ENCODE measurements at places on chromosomes 2 and 18.

GRCh38 chr2:101426822-101427221, 39.5 kb upstream of the CREG2 start:
- DNase-seq, result no peak

DNA sequence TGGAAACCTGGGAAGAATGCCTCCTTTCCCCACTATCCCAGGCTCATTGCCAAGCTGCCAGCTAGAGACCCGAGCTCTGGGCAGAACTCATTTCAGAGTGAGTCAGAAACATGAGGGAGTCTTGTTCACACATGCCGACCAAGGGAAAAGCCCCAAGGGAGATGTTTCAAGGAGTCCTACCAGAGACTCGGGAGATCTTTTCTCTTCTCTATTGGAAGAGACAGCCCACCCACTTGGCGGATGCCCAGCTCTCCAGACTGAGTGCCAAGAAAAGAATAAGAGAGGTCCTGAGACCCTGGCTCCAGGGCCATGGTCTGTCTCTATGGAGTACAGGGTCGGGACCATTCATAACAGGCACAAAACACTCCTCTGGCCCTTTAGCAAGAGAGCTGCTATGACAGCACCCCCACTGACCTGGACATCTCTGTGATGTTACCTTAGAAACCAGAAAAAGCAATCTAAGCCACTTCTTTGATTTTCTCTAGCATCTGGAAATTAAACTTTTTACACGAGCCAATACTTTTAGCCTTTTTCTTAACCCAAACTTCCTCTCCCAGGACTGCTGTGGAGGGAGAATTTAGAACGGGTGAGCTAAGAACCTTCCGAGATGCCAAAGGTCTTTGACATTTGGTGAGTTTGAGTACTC, 18.5 kb upstream of the IGFBP5 start:
- DNase-seq, result no peak

- no peak for DNase-seq
Measured at GRCh38 chr2:148483665-148484064, 160.9 kb upstream of the EPC2 start.

DNA sequence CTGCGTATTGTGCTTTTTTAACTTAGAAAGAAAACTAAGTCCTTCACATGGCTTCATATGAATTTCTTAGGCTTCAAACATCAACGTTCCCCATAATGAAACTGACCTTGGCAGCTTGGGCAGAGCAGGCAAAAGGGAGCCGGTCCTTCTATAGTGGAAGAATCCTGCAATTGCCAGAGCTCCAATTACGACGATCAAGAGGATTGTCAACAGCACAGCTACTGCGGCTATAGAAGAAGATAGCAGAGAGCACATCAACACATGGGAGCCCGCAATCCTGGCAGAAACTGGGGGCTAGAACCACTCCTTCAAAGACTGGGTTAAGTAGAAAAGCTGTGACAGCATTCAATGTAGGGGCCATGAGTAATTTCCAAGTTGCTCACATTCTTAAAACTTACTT, 69.8 kb downstream of the DHRS9 start:
- DNase-seq, result no peak

GRCh38 chr18:71131918-71132317, 843.1 kb downstream of the SOCS6 start:
- no peak for DNase-seq

GRCh38 chr18:45282101-45282812, 333.0 kb upstream of the SLC14A2 start:
- no peak for DNase-seq

- DNase-seq, result peak; percentile 11
Measured at GRCh38 chr2:169928463-169928864, 101.2 kb downstream of the UBR3 start.

GRCh38 chr18:79991494-79991893, 3.1 kb upstream of the TXNL4A start:
- no peak for DNase-seq

- DNase-seq, result no peak
Measured at GRCh38 chr2:162196638-162197037, 44.6 kb upstream of the GCG start.

- no peak for DNase-seq
Measured at GRCh38 chr2:241316825-241317224, 1.1 kb downstream of the SEPTIN2 start.

DNA sequence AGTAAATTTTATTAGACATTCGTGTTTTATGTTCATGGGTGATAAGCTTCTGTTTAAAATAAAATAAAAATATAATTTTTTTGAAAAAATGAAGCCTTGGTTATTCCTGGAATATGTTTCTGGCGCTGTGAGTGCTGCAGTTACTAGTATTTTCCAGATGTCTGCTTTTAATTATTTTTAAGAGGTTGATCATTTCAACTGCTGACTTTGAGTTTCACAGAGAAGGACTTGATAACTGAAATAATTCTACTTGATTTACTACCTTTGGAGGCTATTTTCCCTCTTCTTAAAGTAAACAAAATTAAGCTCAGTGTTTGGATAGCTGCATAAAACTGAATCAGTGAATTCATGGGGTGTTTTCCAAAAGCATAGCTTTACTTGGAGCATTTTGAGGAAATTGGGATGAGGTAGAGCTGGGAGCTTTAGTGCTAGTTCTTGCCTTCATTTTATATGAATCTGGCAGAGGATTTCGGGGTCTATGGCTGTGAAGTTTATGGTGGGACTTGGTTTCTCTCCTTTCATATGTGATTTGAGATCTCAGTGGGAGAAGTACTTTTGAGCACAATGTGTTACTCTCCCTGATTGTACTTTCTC, 666.5 kb downstream of the DCDC2C start:
- DNase-seq, result no peak

GRCh38 chr2:239735131-239735828, 289.9 kb downstream of the NDUFA10 start:
- no peak for DNase-seq

GRCh38 chr2:122139739-122140420, 384.4 kb downstream of the TSN start:
- no peak for DNase-seq

GRCh38 chr2:37586663-37587317, 84.7 kb downstream of the CDC42EP3 start:
- DNase-seq, result no peak

DNA sequence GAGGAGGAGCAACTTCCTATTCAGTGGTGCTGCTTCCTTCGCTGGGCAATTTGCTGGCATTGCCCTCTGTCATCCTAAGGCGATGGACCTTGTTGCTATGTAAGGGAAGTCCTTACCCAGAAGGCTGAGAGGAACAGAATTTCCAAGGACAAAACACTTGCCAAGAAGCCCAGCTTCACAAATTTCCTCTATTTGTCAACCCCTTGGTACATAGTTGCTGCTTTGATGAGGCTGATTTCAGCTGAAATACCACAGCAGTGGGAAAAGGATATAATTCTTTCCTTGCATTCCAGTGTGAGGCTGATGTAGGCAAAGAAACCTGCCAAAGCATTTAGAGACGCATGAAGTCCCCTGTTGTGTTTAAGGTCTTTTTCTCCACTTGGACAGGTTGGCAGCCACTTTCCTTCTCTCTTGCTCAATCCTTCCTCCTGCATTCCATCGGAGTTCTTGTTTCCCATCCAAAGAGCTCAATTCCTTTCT, 16.4 kb upstream of the ST3GAL5 start:
- DNase-seq, result no peak

- DNase-seq, result peak; percentile 62
Measured at GRCh38 chr2:200944467-200945394, 18.7 kb downstream of the ORC2 start.

GRCh38 chr2:50443868-50444630, 587.9 kb downstream of the NRXN1 start:
- no peak for DNase-seq

- DNase-seq, result no peak
Measured at GRCh38 chr2:71598526-71598925, 145.2 kb downstream of the DYSF start.

DNA sequence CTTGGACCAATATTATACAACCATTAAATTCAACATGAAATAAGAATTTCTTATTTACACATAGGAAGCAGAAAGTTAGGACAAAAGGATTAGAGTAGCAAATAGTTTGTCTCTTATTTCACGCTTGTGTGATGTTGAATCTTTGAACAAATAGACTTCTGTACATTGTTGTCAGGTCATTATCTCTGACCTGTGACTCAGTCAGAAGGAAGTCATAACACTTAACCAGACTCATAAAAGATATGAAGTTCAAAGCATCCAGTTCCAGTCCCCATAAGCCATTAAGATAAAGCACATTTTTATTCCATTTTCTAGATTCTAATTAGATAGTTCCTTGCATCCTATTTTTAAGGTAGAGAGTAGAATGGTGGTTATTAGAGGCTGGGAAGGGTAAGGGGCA, 130.8 kb downstream of the UPP2 start:
- no peak for DNase-seq

GRCh38 chr2:10839813-10840212, 27.2 kb upstream of the PDIA6 start:
- DNase-seq, result no peak

DNA sequence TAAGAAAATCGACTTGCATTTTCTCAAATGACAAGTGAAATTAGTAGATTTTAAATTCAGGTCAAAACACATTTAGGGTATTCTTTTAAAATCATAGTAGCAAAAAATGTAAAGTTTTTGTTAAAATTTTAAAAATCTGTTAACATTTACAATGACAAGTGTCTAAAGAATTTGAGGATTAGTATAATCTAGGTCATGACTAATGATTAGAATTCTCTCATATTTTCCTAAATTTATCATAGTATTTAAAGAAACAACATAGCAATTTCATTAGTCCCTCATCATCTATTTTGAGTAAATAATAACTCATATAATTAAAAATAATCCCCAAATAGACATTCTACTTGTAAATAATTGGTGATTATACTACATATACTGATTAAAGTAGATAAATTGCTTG, 23.6 kb downstream of the THUMPD2 start:
- DNase-seq, result no peak

GRCh38 chr2:216533609-216534008, 35.0 kb downstream of the RPL37A start:
- no peak for DNase-seq

GRCh38 chr2:135037831-135038230, 9.4 kb downstream of the MAP3K19 start:
- no peak for DNase-seq

GRCh38 chr2:53576166-53576565, 191.4 kb upstream of the CHAC2 start:
- no peak for DNase-seq

DNA sequence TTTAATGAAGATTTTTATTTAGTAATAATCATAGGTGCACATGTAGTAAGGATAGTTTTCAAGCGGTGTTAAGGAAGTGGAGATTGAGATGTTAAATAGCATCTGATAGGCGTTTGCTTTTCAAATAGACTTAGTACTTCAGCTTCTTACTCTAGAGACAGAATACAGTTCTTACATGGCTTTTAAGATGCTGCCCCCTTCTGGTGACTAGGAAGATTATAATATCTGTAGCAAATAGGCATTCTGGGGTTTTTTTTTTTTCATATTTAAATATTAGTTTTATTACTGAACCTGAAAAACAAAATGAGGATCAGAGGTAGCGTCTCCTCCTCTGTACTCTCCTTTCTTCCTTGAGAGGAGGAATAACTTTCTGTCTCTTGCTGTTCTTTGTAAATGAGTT, 100.2 kb downstream of the AGAP1 start:
- no peak for DNase-seq

DNA sequence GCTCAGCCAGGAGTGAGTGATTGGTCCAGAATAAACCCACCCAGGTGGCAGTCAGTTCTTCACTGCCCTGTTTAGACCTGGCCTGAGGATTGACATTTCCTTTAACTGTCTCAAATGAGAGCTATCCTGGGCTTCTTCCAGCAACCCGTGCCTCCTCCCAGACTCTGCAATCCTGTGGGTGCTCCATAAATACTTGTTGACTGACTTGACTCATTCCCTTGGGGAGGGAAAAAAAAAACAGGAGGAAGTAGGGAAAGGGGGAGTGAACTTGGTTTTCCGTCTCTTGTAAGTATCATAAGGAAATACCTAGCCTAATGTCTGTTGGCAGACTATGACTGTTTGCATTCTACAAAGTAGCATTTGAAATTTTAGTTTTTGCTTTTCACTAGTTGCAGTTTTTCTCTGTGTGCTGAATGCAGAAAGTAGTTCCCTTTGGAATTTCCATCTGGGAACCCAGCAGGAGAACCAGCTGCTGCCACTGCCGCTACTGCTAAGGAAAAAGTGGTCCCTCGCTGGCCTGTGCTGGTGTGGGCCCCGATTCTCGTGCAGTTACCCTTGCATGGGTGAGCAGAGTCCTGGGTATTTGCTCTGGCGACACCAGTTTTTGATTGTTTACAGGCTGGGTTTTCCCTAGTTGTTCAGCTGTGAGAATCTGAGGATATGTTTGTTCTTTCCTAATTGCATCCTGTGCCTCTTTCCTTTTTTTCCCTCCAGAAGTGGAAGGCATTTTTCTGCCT, 78.8 kb downstream of the TGOLN2 start:
- no peak for DNase-seq

DNA sequence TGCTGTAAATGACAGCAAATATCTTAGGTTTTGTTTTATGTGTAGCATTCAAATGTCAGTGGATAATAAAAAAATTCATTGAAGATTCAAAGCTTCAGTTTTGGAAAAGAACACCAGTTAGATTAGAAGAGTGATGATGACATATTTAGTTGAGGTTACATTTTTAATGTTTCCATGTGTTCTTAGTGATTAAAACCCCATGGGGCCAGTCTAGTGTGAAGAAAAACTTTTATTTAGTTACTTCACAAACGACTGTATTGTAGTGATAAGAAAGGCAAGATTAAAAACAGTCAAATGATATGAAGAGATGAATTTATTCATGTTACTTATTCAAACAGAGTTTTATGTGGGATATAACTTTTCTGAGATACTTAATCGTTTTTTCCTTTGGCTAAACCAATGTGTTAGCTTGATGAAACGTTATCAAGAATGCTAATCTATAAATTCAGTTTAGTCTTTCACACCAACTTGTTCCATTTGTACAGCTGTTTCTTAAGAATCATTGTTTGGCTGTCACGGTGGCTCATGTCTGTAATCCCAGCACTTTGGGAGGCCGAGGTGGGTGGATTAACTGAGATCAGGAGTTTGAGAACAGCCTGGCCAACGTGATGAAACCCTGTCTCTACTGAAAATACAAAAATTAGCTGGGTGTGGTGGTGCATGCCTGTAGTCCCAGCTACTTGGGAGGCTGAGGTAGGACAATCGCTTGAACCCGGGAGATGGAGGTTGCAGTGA, 11.6 kb downstream of the BMPR2 start:
- DNase-seq, result no peak

GRCh38 chr2:223591596-223591995, 10.6 kb downstream of the SCG2 start:
- DNase-seq, result no peak

- DNase-seq, result no peak
Measured at GRCh38 chr2:72153924-72154323, 6.3 kb upstream of the CYP26B1 start.

DNA sequence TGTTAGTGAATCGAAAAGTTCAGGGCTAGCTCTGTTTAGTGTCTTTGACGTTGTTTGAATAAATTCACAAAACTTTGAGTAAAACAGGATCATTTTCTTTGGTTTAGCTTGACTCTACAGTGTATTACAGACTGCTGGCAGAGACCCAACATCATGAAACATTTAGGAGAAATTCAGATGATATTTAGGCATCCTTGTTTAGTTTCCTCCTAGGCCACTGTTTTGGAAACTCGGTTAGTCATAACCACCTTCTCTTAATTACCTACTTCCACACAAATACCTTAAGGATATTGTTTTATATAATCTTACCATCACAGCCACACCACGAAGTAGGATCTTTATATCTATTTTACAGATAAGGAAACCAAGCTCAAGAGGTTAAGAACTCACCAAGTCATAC, 7.8 kb downstream of the LIMS1 start:
- DNase-seq, result no peak
